ENCODE measurements at places on chromosomes 2 and 18. TPM values are rescaled to one million over a fixed set of nuclear protein-coding genes. Genes with fewer than 3 reads are reported as not detected.

ANKRD23 gene
- 1.8 TPM for total RNA-seq

FOSL2 gene
- total RNA-seq, result 166 TPM

ZNF804A gene
- total RNA-seq, result not detected

DSG2 gene
- total RNA-seq, result 22.4 TPM

LINC00305 gene
- total RNA-seq, result not detected

TRABD2A gene
- 0.24 TPM for total RNA-seq

MPP4 gene
- total RNA-seq, result not detected

CLIP4 gene
- 35.1 TPM for total RNA-seq

ACVR1C gene
- total RNA-seq, result 0.64 TPM

All from esophagus mucosa (tissue), 1 donor.